ENCODE measurements at places on chromosomes 11 and 22.
A peak's percentile ranks its signal among the peaks of the same experiment; 100 is the strongest.

GRCh38 chr11:120179057-120179672 lies 31.7 kb upstream of the OAF start:
- DNase-seq: no peak

DNA sequence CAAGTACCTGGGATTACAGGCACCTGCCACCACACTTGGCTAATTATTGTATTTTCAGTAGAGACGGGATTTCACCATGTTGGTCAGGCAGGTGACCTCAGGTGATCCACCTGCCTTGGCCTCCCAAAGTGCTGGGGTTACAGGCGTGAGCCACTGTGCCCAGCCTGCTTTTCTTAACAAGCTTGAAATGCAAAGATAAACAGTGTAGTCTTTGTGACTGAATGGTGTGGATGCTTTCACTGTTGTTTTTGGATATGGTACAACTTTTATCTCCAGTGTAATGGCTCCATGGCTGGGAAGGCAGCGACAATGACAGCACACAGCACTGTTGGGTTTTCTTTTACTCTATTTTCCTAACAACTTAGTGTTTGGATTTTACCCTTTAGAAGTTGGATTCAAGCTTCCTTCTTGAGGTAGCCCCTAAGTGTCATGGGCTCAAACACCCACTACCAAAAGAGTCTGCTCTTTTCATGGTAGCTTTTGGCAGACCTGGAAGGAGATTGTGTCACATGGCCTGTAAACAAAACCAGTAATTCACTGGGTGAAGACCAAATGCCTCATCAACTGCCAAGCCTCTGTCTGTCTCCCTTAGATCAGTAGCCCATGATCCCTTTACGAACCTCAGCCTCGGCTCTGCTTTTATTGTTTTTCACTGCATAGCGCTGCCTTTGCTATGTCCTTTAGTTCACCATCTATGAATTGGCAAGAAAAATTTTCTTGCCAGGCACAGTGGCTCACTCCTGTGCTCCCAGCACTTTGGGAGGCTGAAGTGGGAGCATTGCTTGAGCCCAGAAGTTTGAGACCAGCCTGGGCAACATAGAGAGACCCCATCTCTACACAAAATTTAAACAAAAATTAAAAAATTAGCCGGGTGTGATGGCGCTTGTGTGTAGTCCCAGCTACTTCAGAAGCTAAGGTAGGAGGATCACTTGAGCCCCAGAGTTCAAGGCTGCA lies 6.4 kb downstream of the VPS51 start:
- no peak for DNase-seq

GRCh38 chr11:57620467-57620866 lies 23.0 kb downstream of the SERPING1 start:
- no peak for DNase-seq

- DNase-seq: no peak
These were observed 20.8 kb downstream of the POU2AF1 start for GRCh38 chr11:111358038-111359001.

DNA sequence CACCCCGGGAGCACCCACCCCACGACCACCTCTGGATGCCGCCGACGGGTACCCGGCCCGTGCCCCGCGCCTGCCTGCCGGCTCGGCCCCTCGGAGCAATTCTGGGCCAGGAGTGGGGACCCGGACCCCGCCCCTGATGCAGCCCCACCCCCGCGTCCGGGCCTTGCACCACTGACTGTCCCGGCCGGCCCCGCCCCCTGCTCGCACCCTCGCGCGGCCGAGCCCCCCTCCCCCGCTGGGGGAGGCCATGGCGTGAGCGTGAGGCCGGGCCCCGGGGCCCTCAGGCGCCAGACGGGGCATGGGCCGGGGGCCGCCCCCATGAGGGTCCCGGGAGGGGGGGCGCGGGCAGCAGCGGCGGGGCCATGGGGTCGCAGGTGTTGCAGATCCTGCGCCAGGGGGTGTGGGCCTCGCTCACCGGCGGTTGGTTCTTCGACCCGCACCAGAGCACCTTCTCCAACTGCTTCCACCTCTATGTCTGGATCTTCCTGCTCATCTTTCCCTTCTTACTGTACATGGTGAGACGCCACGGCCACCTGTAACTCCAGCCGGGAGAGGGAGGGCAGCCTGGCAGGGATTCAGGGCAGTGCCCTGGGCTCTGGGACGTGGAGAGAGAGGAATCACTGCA lies 486 bp downstream of the PCNX3 start:
- DNase-seq: no peak

GRCh38 chr22:42947211-42947990 lies 67.5 kb downstream of the PACSIN2 start:
- DNase-seq: peak; percentile 81

DNA sequence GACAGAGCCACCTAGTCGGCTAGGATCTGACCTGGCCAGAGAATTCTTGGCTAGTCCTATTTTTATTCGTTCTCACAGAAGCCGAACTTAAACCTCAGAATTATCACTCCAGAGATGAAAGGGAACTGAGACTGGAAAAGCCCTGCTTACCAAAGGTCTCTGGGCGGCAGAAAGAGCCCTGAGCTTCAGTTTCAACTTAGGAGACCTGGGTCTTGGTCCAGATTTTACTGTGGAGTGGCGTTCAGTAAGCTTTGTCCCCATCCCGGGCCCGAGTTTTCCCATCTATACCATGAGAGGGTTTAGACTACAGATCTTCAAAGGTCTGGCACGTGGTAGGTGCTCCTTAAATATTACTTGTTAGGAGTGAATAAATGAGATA lies 516 bp downstream of the NEU3 start:
- DNase-seq: no peak

DNA sequence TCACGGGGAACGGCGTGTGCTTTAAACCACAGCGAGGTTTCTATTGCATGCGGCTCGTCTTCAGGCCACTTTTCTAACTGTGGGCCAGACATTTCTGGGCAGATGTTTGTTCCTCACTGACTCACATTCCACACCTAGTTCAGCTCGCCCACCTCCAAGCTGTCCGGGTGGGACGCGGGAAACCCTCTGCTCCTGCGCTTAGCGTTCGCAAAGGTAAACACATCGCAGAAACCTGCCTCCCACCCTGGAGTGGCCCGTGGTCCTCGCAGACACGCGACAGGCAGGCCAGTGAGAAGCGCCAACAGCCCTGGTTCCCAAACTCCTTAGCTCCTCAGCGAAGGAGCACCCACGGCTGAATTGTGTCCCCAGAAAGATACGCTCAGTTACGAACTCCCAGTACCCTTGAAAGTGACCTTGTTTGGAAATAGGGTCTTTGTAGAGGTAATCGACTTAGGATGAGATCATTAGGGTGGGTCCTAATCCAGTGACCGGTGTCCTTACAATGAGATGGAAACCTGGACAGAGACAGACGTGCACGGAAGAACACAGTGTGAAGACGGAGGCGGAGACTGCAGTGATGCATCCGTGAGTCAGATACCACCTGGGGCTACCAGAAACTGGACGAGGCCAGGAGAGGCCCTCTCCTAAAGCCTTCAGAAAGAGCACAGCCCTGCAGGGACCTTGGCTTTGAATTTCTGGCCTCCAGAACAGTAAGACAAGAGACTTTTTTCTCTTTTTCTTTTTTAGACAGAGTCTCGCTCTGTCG lies 82.7 kb downstream of the CELSR1 start:
- no peak for DNase-seq

DNA sequence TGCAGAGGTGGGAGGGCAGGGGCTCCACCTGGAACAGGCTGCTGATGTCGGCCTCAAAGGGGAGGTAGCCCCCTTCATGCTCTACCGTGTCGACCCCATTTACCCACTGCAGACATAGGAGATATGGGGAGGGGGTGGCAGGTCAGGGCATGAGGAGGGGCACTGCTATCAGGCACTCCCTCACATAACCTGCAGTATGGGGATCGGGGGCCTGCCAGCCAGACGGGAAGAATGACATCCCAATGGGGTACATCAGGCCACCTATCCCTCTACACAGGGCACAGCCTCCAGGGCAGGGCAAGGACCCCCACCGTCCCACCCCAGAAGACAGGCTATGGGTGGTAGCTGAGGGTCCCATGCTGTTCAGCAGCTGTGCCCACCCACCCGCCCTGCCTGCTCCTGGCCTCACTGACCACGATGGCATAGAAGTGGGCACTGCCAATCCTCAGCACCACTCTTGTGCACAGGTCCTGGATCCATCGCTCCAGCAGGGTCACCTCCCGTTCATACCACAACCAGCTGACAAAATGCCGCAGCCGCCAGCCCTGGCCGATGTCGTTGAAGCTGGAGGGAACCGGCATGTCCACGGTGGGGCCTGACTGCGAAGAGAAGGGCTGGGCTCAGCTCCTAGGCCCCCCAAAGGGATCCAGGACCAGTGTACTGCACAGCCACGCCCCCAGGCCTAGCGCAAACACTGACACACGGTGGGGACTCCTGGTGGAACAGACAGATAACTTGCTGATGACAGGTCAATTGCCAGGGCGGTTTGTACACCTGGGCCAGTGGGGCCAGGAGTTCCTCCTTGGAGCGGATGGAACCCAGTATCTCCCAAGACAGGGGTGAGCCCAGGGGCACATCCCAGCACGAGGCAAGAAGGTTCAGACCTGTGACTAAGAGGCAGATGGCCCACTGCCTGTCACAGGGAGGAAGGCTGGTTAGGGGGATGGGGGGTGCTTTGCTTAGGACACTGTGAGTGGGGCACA lies 24.1 kb downstream of the RGL4 start:
- no peak for DNase-seq

GRCh38 chr11:105466582-105467228 lies 143.2 kb upstream of the GRIA4 start:
- DNase-seq: no peak

- DNase-seq: no peak
These were observed 43.2 kb downstream of the PIK3C2A start for GRCh38 chr11:17164361-17165246.

DNA sequence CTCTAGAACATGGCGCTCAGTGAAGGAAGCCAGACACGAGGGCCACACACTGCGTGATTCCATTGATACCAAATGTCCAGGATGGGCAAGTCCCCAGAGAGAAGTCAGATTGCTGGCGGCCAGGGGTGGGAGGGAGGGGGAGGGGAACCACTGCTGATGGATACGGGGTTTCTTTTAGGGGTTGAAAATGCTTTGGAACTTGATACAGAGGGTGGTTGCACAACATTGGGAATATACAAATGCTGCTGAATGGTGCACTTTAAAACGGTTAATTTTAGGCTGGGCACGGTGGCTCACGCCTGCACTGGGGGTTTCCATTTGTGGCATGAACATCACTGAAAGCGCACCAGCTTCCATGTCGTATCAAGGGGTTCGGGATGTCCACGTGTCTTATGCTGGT lies 5.1 kb downstream of the TSPO start:
- no peak for DNase-seq

DNA sequence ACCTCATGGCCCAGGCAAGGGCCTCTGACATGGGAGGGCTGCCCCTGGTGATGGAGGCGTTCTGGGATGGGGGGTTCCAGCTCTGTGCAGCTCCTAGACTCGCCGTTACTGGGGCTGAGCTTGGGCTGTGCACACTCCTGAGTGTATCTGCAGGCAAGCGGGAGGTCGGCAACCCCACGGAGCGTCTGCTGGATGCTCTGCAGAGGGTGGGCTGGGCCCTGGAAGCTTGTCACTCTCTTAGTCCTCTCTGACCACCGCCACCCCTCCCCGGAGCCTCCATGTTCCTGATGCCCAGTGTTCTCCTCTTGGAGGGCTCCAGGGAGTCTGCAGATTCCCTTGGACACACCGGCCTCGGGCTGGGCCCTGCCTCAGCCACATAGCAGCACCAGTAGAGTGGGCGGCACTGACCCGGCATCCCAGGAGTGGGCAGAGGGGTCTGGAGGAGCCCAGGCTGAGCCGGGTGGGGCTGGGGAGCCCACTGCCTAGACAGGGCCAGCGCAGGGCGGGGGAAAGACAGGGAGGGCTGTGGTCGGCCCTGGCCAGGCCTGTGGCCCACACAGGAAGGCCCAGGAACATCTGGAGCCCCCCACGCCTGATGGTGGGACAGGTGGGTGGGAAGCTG lies 20.6 kb upstream of the MUC5B start:
- DNase-seq: peak; percentile 7

DNA sequence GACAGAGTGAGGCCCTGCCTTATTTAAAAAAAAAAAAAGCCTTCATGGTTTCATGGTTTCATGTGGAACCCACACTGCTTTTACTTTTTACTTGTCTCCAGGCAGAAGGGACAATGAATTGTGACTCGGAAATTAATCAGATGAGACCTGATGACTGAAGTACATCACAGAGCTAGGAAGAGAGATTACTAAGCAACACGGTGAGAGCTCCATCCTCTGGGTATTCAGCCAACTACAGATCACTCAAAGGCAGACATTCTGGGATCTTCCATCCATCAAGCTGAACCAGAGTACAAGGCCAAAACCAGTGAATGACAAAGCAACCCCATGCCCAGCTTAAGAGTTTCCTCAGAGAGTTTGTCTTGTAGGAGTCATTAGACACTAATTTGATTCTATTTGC lies 433.2 kb downstream of the SOX6 start:
- no peak for DNase-seq

- DNase-seq: peak; percentile 31
These were observed 174.0 kb upstream of the MTMR2 start for GRCh38 chr11:96097844-96098421.

Measured in cerebellar cortex (tissue), 1 donor.